Stimulated activated CD4-positive, alpha-beta T cell treated with anti-CD3 and anti-CD28 coated beads, TNF-alpha, amount 100 ng/mL, for 4 hours (primary cell): ENCODE measurements at places on chromosomes 5 and 9.

DNA sequence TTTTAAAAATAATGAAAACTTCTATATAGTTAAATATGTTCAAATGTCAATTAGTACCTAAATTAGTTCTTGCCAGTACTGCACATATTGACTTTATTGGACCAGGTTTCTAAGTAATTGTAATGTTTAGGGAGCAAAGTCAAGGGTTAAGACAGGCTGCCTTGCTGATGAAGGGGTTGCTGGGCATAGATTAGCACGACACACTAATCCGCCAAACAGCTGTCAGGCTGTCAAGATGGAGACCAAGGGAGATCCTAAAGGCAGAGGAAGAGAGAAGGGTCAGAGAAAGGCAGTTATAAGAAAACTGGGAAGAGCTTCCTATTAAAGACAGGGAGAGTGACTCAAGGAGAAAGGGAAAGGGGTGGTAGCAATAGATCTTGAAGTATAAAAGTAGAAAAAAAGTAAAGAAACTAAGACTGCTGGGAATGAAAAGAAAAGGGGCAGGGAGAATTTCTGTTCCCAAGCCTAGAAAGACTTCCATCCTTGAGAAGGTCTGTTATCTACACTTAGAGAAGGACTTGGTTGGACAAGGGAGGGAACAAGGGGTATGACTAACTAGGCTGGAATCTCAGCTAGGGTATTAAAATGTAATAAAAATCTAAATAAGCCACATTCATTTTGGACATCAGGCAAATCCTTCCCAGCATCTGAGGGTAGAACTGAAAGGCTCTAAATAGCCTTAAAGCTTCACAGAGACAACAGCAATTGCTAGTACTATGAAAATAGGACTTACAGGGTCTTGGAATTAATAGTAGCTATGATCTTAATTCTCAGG is 188.7 kb downstream of the FBXL17 start:
- no peak for DNase-seq

DNA sequence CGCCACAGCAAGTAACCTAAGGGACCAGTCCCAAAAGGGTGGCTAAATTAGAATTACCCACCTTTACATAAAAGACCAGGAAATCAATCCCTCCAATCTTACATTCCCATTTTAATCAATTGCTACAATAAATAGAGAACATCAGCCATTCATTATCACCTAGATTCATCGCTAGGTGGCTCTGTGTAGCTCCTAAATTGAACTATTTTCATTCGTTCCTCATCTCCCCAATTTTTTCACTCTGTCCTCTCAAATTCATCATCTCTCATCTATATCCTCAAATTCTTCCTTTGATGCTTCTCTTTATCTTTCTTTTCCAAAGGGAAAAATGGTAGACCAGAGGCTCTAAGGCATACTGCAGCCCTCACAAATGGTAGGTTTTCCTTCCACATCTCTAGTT is 108.2 kb upstream of the TNC start:
- DNase-seq = no peak

- no peak for DNase-seq
Measured at GRCh38 chr5:134125039-134126015, 10.8 kb downstream of the TCF7 start.

GRCh38 chr9:128552744-128553440 is 505 bp downstream of the SPTAN1 start:
- DNase-seq = no peak

- peak; percentile 63 for DNase-seq
Measured at GRCh38 chr5:157222506-157223230, 42.0 kb downstream of the ITK start.

GRCh38 chr9:88339317-88339716 is 48.9 kb upstream of the SPIN1 start:
- DNase-seq = no peak

DNA sequence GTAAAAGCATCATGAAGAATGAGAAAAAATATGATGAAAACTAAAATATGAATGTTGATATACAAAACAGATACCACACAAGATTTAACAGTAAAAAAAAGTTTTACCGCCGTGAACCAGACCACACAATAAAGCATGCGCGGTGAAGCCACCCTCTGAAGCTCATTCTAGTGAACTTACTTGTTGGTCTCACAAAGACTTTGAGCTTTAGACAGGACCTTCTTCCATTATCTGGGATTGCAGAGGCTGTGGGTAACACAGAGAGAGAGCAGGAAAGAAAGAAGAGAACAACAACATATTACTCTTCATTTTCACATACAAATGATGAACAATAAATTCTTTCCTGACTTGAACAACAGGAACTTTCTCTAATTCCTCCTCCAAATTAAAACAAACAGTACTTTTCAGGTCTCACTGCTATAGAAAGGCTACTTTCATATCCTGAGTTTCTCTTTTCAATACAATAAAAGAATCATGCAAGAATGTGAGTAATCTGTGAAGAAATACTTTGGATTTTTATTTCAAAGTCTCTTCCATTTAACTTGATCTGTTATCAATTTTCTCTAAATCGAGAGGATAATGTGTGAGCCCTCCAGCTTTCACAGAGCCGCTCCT is 283.1 kb downstream of the EFNA5 start:
- DNase-seq = no peak

DNA sequence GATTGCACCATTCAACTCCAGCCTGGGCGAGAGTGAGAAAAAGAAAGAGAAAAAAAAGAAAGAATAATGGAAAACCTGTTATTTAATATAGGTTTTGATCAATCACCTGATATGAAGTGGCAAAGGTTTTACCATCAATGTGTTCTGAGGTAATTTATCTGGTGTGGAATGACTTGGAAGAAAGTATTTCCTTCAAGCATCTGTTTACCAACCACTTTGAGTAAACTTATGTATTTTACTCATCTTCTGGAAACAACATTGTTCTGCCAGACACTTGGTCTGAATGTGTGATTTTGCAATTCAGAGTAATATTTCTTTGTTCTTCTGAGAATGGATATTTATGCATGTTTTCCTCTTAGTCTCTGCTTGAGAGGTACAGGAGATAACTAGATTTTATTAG is 24.3 kb downstream of the KIF2A start:
- no peak for DNase-seq

- no peak for DNase-seq
Measured at GRCh38 chr5:88875341-88876234, 7.4 kb downstream of the MEF2C start.

DNA sequence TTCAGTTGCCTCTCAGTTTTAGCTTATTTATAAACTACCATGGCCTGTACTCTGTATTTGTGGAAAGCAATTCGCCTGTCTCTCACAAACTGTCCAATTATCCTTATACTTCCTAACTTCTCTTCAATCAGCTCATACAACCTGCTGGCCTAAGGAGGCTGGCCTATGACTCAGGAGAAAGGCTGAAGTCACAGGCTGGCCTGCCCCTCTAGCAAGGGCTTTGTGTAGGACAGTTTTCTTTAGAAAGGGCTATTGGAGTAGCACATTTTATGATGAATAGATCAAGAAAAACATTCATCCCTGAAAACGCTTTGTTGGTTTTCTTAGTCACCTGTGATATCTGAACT is 988.7 kb upstream of the ARRDC3 start:
- DNase-seq = no peak

- DNase-seq = no peak
Measured at GRCh38 chr9:123368023-123368422, 12.0 kb downstream of the CRB2 start.

GRCh38 chr5:101675510-101676219 is 620.4 kb downstream of the SLCO4C1 start:
- no peak for DNase-seq

DNA sequence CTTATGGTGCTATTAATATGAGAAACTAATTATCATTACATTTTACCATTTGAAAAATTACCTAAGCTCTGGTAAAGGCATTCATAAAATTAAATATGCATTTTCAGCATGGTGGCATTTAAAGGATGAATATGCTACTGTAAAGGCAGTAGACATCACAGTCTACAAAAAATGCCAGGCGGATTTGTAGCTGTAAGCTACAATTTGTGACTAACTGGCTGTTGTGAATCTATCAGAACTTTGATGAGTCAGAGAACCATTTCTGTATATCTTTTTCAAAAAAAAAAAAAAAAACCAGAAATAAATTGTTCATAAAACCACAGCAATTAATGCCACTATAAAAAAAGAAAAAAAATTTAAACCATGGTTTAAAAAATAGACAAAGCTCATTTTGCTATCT is 186.3 kb downstream of the NFIB start:
- no peak for DNase-seq

GRCh38 chr5:164207646-164208045 is 702.2 kb downstream of the MAT2B start:
- DNase-seq = no peak

DNA sequence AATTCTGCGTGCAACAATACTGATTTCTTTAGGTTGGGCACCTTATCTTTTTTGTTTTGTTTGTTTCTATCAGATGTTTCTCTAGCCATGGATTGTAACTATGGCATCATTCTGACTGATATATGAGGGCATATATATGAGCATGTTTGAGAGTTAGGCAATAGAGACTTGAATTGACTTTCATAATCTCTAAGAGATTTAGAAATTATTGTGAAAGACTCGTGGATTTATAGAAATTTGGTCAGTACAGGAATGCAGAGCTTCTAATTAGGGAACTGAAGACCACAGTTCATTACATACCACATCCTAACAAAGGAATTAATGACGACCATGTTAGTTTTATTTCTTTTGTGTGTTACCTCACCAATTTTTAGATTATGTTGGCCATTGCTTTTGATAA is 546.0 kb upstream of the GRAMD2B start:
- DNase-seq = no peak

DNA sequence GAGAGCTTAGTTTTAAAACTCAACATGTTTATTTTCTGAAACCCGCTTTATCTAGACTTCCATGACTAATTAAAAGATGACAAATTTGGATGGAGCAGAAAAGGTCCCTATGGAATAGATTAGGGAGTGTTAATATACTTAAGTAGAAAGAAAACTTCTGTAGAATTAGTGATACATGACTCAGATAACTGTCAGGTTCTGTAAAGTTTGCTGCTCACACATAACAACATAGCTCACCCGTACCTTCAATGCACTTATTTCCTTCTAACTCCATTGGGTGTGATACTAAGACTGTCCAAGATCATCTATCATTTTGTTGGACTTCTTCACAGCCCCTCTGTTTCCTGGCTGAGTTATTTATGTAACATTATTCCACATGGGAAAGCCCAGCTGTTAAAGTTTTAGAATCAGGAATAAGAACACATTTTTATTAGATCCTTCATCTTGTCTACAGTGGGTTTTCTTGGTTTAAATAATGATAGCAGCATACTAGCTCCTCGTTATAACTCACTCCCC is 27.8 kb downstream of the TMEM167A start:
- DNase-seq = no peak

DNA sequence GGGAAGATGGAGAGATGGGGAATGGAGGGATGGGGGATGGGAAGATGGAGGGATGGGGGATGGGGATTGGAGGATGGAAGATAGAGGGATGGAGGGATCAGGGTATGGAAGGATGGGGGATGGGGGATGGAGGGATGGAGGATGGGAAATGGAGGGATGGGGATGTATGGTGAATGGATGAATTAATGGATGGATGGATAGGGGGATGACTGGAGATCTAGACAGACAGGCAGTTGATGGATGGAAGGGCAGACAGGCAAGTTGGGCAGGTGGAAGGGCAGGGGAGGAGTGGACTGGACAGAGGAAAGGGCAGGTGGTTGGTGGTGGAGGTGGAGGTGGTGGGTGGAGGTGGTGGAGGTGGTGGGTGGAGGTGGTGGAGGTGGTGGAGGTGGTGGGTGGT is 167.2 kb downstream of the C9orf50 start:
- DNase-seq = no peak

- no peak for DNase-seq
Measured at GRCh38 chr9:12221470-12221869, 471.7 kb upstream of the TYRP1 start.

- no peak for DNase-seq
Measured at GRCh38 chr5:73442996-73443627, 5.5 kb downstream of the FOXD1 start.

DNA sequence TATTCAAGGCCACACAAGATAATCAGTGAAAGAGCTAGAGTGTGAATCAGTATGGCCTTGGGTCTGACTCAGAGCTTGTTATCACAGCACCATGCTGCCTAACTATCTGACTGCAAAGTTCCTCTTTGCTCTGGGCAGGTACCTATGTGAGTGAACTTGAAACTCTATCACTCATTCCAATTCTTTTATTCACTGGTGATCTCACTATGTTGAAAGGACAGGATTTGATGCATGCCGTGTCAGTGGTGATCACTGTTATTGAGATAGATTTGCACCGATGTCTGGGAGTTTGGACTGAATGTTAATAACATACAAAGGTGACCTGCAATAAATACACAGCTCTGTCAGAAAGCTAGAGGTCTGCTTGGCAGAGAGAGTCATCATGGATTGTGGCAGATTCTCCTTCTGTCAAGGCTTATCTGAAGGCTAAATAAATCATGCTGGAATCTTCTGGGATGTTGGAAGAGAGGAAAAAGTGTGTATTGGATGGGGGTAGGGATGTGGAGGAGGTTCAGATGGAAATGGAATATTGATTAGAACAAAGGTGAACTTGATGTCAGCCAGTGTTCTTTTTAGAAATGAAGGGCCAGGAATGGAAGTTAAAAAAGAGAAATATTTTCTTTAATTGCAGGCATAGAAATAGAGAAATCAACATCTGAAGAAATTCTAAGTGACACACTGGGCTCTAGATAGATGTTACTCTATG is 91.8 kb upstream of the TNC start:
- no peak for DNase-seq

DNA sequence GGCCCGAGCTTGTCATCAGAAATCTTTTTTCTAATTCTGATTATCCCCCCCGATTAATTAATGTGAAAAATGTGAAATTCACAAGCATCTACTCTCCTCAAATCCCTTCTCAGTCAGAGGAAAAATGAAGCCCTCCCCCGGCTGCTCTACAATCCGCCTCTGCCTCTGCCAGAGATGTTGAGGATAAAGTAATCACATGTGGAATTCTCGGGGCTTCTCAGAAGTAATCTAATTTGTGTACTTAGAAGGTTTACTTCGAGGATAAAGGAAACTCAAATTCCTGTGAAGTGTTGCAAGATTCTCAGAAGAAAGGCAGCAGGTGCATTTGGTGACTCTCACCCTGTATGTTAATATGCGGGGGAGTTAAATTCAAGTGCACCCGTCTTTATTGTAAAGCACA is 726.1 kb upstream of the ADAMTS16 start:
- DNase-seq = no peak

DNA sequence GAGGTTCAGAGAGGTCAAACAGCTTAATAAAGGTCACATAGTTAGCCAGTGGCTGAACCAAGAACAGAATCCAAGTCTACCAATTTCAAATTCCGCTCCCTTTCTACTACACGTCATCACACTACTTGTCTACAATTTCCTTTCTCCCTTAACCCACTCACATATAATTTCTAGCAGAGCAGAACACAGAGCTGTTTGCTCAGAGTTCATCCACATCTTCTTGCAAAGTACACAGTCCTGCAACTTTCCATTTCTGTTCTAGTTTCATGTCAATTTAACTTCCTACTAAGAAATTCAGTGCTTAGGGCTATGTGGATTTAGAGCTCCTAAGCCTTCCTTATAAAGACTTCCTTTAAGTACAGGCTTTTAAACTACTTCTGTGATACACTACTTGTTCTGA is 61.3 kb downstream of the MEGF9 start:
- DNase-seq = no peak
